ENCODE measurements at places on chromosomes 1 and 21.

DNA sequence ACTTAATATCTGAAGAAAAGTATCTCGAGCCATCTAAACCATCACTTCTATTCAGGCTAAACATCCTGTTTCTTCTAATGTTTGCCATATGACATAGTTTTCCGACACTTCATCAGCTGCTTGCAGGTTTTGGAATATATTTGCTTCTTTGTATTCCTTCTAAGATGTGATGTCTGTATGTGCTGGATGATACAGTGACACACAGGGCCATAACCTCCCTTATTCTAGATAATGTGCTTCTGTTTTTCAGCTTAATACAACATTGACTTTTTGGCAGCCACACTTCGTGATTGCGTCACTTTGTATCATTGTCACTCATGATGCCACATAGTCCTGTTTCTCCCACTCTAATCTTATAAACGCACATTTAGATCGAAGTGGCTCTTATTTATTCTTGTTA lies 156.3 kb downstream of the CRB1 start:
- DNase-seq: no peak

- DNase-seq: no peak
These were observed 109.2 kb downstream of the TNNI3K start for GRCh38 chr1:74344387-74344786.

DNA sequence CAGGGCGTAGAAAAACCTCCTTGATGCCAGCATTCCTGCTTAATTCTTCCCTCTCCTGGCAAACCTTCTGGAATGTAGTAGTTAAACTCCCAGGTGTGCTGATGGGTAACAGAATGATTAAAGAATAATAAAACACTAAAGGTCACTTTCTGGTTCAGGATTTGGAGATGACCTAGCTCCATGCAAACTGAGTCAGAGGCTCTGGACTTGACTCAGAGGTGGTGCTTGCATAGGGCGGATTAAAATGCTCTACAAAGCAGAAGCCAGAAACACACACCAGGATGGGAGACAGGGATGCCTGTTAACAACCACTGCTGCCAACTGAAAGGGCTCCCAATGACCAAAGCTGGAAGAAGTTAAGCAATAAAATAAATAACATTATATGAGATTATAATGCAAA lies 41.5 kb downstream of the KRTAP19-8 start:
- DNase-seq: no peak

GRCh38 chr1:151801310-151801820 lies 3.9 kb downstream of the LINGO4 start:
- DNase-seq: no peak

- DNase-seq: no peak
These were observed 25.7 kb downstream of the WNT4 start for GRCh38 chr1:22117238-22117637.
